ENCODE measurements at places on chromosomes 13 and 19.

DNA sequence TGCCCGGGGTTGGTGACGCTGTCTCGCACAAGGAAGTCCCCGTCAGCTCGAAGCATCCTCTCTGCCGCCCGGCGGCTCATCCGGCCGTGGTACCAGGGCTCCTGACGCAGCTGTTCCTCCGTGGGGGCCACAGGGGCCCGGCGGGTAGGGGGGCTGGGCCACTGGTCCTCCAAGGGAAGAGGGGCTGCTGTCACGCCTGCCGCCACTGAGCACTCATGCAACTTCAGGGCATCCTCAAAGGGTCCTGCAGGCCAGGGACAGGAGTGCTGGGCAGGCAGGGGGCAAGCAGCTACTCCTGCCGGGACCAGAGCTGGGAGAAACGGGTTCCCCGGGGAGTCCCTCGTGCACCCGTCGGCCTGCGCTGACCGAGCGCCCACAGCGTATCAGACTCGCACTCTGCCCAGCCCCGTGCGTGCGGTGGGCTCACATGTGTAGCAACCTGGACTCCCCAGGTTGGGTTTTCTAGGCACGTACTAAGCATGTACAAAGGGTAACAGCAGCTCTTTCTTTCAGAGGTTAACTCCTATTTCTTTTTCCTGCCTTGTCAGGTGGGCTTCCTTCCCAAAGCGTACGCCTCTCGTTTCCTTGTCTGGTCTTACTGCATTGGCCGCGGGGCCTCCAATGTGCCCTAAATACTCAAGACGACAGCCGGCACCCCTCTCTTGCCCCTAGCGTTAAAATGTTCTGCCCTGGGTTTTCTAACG, 13.4 kb upstream of the C2CD4C start:
- H3K4me1 ChIP-seq, result no peaks in the 10 kb centered on the region
- no peaks in the 10 kb centered on the region for H3K36me3 ChIP-seq
- no peaks in the 10 kb centered on the region for H3K27me3 ChIP-seq
- H3K27ac ChIP-seq, result no peak overlapping the region

GRCh38 chr13:40186626-40187323, 479.7 kb downstream of the FOXO1 start:
- DNase-seq, result no peak
- H3K27ac ChIP-seq, result peak overlapping the region; percentile 98
- H3K4me1 ChIP-seq, result peaks cover 97% of the 10 kb centered on the region
- H3K4me3 ChIP-seq, result peak overlapping the region; percentile 79
- no peaks in the 10 kb centered on the region for H3K36me3 ChIP-seq

DNA sequence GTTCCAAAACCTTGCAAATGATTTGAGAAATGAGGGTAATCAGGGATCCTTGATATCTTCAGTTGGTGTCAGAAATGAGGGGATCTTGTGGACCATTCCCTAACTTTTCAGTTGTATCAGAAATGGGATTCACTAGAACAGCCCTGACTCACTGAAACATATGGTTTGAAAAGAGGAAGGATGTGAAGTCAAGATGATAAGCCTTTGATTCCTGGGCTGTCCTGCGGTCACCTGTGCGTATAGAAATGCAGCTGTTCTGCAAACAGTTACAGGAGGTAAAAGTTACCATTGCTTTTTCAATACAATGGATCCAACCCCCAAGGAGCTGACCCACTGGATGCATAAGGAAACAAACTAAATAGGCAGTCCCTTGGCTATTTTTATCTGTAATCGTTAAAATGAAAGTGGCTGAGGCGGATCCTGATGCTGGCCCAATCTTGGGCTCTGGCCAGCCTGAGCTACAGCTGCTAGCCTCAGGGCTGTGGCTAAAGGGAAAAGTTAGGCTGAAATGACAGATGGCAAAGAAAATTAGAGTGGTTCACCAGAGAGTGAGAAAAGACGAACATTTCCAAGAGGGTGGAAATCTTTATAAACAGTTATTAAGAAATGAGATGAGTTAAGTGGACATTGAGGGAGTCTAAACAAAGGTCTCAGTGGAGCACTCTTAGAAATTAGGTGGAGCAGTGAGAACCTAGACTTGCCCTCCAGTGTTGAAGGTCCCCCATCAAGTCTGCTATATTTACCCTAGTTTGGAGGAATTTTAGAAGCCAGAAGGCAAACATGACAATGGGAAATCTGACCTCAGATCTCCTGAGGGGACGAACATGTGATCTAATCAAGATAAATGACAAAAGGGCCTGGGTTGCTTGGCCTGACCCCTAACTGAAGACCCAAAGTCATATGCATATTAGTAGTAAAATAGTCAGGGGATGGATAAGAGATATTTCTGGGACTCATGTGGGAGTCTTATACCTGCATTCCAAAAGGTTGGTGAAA, 7.6 kb downstream of the SIGLECL1 start:
- no peaks in the 10 kb centered on the region for H3K36me3 ChIP-seq
- H3K4me3 ChIP-seq, result no peak overlapping the region
- peaks cover 14% of the 10 kb centered on the region for H3K27me3 ChIP-seq
- peaks cover 4% of the 10 kb centered on the region for H3K4me1 ChIP-seq
- no peak for DNase-seq

DNA sequence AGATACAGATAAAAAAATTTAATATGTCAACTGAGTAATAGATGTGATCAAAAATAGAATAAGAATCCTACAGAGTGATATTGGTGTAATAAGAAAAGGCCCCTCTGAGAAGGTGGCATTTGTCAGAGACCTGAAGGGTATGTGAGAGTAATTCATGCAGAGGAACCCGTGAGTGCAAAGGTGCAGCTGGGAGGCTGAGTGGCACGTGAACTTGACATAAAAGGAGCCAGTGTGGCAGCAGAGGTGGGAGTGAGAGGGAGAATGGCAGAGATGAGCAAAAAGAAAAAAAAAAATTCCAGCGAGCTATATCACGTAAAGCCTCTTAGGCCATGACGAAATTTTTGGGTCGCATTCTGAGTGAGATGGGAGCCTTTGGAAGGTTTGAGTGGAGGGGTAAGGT, 588.9 kb downstream of the KCTD12 start:
- no peak overlapping the region for H3K4me3 ChIP-seq
- no peak overlapping the region for H3K27ac ChIP-seq
- no peak for DNase-seq
- H3K27me3 ChIP-seq, result no peaks in the 10 kb centered on the region
- H3K4me1 ChIP-seq, result no peaks in the 10 kb centered on the region

DNA sequence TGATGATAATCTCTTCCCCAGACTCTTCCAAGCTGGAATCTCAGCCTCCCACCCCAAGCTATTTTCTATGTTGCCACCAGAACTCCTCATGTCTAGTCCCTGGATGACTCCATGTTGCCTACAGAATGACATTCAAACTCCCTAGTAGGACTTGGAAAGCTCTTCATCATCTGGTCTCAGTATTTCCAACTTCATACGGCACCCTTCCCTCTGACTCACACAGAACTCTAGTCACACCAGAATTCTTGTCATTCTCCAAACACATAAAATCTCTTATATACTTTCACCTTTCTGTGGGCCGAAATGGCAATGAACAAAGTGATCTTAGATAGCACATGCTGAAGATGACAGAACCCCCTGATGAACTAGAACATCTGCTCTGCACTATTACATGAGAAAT, 86.2 kb downstream of the CAB39L start:
- H3K4me3 ChIP-seq, result no peak overlapping the region
- no peak overlapping the region for H3K27ac ChIP-seq
- no peaks in the 10 kb centered on the region for H3K27me3 ChIP-seq
- no peak for DNase-seq
- H3K36me3 ChIP-seq, result peaks cover 27% of the 10 kb centered on the region

- peaks cover 3% of the 10 kb centered on the region for H3K4me1 ChIP-seq
- DNase-seq, result no peak
- H3K4me3 ChIP-seq, result no peak overlapping the region
- H3K27ac ChIP-seq, result no peak overlapping the region
- H3K27me3 ChIP-seq, result peaks cover 32% of the 10 kb centered on the region
Observed at GRCh38 chr19:9966024-9966423, 29.7 kb upstream of the OLFM2 start.

- no peak overlapping the region for H3K27ac ChIP-seq
- H3K27me3 ChIP-seq, result no peaks in the 10 kb centered on the region
- DNase-seq, result no peak
- H3K36me3 ChIP-seq, result peaks cover 4% of the 10 kb centered on the region
Observed at GRCh38 chr13:112714376-112715174, 24.7 kb downstream of the ATP11A start.

- H3K36me3 ChIP-seq, result no peaks in the 10 kb centered on the region
- no peaks in the 10 kb centered on the region for H3K27me3 ChIP-seq
- H3K4me3 ChIP-seq, result peak within 1 kb of the TSS; percentile 51
- H3K27ac ChIP-seq, result peak within 1 kb of the TSS; percentile 81
- H3K4me1 ChIP-seq, result peaks cover 23% of the 10 kb centered on the region
- no peak for DNase-seq
Observed at GRCh38 chr19:46624958-46625661, at the start of gene PTGIR. TSS of gene PTGIR (minus strand) at chr19:46625089. CDS start at chr19:46624225, 864 bp downstream.

DNA sequence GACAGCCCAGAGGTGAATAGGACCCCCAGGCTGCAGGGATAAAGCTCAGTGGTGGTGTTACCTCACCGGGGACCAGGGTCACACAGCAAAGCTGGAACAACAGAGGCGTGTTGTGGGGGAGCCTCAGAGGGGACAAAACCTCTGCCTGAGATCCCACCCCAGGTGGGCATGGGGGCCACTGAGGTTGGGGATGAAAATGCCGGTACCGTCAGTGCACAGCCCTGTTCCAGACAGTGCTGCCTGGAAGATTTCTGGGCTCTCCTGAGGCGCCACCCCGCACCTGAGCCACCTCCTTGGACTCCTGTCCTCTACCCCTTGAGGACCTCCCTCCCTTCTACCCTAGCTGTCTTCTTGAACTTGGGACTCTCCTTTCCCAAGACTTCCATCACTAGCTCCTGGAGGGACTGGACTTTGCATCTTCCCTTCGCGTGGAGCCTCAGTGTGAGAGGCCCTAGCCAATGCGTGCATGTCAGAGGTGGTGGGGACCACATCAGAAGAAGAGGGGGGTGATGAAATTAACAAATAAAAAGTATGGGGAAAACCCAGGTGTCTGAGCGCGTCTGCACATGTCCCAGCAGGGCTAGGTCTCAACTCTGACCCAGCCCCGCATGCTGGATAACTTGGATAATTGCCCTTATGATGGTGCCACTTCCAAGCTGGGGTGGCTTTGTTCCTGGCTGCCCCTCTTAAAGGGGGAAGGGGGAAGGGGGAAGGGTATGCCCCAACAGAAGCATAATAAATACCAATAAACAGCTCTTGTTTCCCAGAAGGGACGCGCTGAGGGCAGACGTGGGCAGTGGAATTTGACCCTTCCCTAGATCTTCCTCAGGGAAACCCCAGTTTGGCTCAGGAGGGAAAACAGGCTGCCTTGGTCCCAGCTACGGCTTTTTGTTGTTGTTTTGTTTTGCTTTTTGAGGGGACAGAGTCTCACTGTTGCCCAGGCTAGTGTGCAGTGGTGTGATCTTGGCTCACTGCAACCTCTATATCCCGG, 11.6 kb downstream of the CNFN start:
- no peak overlapping the region for H3K4me3 ChIP-seq
- no peaks in the 10 kb centered on the region for H3K36me3 ChIP-seq
- H3K4me1 ChIP-seq, result peaks cover 4% of the 10 kb centered on the region
- peaks cover 13% of the 10 kb centered on the region for H3K27me3 ChIP-seq
- peak overlapping the region; percentile 61 for H3K27ac ChIP-seq

All from naive thymus-derived CD8-positive, alpha-beta T cell (primary cell).